ENCODE measurements at places on chromosomes 11 and 22.

GRCh38 chr11:120326845-120327281 is 1.8 kb downstream of the TLCD5 start:
- peak; percentile 59 for DNase-seq

DNA sequence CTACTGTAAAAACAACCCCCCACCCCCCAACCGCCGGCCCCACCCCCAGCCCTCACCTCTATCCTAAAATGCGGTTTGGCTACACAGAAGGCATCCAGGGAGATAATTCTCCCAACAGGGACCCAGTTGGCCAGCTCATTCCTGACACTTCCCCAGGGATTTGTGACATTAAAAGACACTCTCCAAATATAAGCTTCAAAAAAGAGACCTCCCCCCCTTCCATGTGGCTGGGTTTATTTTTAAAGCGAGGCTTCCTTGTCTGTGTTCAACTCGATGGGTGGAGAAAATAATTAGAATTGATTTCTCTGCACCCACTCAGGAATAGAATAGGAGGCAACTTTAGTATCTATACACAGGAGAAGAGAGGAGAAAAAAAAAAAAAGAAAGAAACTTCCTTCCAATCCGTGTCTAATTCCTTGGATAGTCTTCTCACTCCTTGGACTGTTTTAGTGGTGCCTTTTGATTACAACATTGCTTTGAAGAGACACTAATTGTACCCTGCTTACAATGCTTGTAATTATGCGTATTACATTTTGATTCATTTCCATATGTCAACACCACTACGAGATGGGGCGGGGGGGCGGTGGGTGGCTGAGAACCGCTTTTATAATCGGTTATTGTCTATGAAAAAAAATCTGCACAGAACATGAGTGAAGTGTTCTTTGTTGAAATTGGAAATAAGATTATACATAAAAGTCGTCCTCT is 500.4 kb downstream of the MIAT start:
- no peak for DNase-seq

DNA sequence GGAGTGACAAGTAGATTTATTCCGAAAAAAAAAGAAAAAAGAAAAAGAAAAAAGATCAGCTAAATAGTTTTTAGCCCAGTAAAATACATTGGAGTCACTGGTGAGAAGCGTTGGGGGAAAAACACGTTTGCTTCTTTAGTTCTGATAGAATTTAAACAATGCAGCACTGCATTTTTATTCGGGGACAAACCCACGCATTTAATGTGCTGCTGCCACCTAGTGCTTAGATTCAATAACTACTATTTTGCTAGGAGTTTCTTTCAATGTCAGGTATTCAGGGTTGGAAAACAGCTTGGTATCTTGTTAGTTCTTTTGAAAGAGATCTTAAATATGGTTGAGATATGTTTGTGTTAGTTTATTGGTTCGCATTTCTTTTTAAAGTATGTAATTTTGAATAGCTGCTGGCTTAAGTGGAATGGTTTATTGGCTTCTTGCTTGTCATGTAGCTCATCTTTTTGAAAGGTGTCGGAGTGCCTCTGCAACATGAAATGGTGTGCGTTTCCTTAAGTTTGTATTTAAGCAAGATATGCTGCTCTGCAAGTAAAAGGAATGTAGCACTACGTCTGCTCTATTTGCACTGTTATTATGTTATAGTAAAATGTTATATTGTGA is 41.9 kb downstream of the SVIP start:
- DNase-seq: peak; percentile 61

GRCh38 chr11:8766043-8766987 is 83.7 kb downstream of the RPL27A start:
- no peak for DNase-seq

GRCh38 chr11:28842716-28843115 is 734.5 kb downstream of the METTL15 start:
- DNase-seq: no peak

GRCh38 chr11:120066738-120067437 is 71.0 kb downstream of the TRIM29 start:
- DNase-seq: no peak

DNA sequence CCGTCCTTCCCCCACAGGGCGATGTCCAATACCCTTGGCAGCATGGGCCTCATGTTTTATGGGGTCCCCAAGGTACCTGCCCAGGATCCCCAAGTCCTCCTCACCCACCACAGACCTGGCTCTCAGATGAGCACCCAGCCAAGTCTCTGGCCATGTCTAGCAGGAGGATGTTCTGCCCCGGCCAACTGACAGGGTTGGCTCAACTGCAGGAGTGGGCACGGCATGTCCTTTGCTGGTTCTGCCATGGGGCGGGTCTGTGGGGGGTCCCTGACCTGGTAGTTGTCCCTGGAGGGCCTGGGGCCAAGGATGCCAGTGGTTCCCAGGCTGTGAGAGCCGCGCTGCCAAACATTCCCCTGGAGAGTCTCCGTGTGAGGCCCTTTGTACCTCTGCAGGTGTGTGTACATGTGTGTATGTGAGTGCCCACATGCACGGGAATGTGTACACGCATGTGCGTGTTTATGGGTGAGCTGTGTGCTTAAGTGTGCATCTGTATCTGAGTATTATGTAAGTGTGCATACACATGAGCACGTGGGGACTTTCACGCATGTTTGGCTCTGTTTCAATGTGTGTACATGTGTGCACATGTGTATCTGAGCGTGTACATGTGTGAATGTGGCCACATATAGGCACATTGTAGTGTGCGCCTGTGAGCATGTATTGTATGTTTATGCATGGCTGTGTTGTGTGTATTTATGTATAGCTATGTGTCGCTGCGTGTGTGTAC is 85.5 kb downstream of the KCNQ1 start:
- DNase-seq: no peak

DNA sequence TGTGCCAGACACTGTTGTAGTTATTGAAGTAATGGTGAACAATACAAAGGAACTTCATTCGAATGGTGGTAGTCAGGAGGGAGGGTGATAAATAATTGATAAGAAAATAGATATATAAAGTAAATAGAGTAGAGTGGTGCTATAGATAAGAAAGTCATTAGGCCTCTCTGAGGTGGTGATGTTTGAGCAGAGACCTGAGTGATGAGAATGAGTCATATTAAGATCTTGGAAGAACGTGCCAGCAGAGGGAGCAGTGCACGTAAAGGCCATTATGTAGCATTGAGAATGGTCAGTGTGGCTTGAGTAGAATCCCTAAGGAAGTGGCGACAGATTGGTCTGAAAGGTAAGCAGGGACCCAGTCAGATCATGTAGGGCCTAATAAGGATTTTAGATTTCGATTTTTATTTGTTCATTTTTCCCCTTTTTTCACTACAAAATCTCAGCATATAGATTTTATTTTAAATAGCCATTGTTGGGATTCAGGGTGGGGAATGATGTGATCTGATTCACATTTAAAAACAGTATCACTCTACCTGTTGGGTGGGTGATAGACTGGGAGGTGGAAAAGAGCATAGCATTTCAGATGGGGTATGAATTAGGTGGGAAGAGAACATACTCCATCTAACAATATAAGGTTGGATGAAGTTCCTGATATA is 44.7 kb downstream of the CCDC90B start:
- peak; percentile 89 for DNase-seq

GRCh38 chr11:31711137-31711536 is 100.0 kb downstream of the PAX6 start:
- no peak for DNase-seq

DNA sequence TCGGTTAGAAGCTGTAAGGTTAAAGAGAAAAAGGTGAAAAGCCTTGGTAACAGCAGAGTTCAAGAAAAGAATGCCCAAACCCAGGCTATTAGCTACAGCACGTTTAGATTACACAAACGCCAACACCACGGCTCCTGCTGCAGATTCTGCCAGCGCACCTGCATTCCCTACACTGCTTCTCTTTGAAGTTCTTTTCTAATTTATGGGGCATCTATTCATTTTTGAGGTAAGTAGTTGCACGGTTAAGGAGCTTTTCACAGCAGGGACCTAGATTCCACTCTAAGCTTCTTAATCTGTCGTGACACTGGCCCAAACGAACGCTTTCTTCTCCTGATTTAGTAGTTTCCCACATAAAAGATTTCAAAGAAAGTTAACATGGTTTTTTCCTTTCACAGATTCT is 38.0 kb upstream of the CHKA start:
- no peak for DNase-seq

GRCh38 chr11:71931245-71931602 is 2.4 kb downstream of the RNF121 start:
- DNase-seq: no peak

DNA sequence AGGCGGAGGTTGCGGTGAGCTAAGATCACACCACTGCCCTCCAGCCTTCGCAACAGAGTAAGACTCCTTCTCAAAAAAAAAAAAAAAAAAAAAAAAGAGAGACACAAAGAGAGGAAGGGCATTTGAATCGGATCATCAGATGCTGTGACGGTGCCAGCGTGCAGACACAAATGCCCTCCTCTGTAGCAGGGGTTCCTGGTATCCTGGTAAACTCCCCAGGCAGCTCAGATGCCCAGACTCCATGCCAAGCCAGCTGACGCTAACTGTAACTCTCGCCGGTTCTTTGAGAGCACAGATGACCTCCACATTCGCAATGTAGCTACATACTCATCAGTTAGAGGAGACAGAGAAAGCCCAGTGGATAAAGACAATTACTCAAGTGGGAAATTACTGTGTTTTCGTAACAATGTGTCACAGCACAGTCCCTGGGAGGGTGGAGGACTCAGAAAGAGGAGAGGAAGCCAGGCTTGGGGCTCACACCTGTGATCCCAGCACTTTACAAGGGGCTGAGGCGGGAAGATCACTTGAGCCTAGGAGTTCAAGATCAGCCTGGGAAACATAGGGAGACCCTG is 153.1 kb downstream of the BRD1 start:
- no peak for DNase-seq

DNA sequence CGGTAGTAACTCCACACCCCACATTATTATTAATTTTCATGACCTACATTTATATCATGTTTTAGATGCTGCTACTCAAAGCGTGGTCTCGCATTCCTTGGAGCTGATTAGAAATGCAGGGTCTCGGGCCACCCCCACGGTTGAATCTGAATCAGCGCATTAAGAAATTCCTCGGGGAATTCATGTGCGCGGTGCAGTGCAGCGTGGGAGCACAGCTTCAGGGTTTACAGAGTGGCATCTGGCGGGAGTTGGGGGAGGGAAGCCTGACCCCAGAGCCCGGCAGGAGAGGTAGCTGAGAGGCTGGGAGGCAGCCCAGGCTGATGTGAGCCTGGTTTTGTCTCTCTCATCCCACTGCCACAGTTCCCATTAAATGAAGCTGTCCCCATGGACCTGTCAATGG is 48.1 kb upstream of the DAGLA start:
- no peak for DNase-seq

- DNase-seq: peak; percentile 81
Measured at GRCh38 chr11:95849087-95849825, 59.0 kb downstream of the CEP57 start.

DNA sequence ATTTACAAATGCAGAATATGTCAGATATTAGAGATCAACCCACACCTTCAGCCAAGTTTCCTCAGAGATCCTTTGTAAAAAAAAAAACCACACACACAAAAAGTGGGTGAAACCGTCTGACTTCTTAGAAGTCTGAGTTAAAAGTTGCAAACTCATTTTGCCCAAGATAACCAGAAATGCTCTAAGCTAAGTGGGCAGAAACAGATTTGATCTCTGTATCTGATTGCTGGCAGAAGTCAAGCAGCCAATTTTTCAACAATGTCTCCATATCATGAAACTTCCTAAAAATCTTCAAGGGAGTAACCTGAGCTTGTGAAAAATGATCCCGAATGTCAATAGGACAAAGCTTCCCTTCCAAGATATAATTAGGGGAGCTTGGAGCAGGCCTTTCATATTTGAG is 28.6 kb upstream of the ATXN10 start:
- DNase-seq: no peak

DNA sequence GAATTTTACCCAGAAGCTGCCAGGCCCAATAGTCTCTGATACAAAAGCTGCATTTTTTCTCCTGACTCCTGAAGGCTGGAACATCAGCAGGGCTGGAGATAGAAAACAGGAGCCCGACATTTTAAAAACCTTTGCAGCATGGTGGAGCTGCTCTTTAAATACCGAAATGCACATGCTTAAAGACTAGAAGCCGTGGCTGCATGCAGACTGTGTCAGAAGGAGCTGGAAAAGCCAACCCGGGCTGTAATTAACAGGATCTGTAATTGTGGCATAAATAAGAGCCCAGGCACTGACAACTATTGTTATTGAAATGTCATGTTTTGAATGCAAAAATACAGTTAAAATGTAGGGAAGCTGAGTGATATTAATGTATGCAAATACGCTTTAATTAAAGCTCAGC is 304.9 kb upstream of the PLET1 start:
- DNase-seq: no peak

GRCh38 chr11:76291576-76292526 is 85.5 kb upstream of the WNT11 start:
- no peak for DNase-seq

DNA sequence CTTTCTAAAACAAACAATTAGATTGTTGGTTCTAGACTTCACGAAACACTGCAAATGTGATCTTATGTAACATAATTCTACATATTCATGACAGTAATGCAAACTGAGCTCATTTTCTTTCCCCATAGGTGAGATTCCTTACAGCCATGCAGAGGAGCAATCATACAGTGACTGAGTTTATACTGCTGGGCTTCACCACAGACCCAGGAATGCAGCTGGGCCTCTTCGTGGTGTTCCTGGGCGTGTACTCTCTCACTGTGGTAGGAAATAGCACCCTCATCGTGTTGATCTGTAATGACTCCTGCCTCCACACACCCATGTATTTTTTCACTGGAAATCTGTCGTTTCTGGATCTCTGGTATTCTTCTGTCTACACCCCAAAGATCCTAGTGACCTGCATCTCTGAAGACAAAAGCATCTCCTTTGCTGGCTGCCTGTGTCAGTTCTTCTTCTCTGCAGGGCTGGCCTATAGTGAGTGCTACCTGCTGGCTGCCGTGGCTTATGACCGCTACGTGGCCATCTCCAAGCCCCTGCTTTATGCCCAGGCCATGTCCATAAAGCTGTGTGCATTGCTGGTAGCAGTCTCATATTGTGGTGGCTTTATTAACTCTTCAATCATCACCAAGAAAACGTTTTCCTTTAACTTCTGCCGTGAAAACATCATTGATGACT is 1.5 kb downstream of the OR9G1 start:
- peak; percentile 46 for DNase-seq

DNA sequence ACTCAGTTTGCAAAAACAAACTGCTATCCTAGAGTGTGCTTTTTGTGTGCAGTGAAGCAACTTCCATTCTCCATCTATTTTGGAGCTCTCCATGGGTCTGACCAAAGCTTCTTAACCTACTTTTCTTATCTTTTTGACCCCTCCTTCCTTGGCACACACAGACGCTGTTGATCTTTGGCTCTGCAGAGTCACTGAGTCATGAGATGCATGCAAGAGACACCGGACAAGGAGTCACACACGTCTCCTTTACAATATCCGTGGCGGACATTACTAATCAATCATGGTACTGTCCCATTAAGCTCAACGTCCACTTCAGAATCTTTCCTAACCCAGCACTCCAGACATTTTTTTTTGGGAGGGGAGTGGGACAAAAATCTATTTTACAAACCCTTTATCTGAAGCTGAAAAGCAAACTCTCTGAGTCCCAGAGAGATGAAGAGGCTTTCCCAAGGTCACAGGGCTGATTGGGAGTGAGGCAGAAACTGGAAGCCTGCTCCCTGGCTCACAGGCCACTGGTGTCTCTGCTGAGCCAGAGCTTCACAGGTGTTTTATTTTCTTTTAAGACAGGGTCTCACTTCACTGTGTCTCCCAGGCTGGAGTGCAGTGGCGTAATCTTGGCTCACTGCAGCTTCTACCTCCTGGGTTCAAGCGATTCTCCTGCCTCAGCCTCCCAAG is 165.8 kb upstream of the SYT13 start:
- no peak for DNase-seq

- DNase-seq: no peak
Measured at GRCh38 chr11:91406009-91406408, 818.6 kb upstream of the FAT3 start.

GRCh38 chr22:46453006-46453828 is 84.2 kb downstream of the CELSR1 start:
- no peak for DNase-seq

Measured in RKO (cell line).